Natural killer cell treated with Interleukin-12 subunit alpha and Interleukin-12 subunit beta and Interleukin-15 and Interleukin-18, amount 100 ng/mL, for 72 hours (primary cell): ENCODE measurements at places on chromosomes 2 and 18.

GRCh38 chr2:181104512-181105115 lies 124.2 kb downstream of the UBE2E3 start:
- DNase-seq: no peak

DNA sequence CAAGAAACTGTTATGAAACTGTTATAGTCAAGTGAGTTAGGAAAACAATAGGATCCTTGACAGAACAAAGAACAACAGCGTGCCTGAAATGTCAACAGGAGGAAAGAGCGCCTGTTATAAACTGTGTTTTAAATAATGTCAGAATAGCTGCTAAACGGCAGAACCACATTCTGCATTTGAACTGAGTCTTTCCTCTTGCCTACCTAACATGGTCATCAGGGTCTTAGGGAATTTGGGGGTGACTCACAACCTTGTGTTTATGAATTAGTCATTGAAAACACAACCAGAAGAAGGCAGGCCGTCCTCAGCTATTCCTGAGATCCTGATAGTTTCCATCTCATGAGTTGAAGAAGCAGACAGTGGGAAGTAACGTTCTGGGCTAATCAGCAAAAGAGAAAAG lies 222.0 kb upstream of the FN1 start:
- no peak for DNase-seq

- no peak for DNase-seq
Observed at GRCh38 chr18:37403100-37403781, 162.4 kb downstream of the CELF4 start.

DNA sequence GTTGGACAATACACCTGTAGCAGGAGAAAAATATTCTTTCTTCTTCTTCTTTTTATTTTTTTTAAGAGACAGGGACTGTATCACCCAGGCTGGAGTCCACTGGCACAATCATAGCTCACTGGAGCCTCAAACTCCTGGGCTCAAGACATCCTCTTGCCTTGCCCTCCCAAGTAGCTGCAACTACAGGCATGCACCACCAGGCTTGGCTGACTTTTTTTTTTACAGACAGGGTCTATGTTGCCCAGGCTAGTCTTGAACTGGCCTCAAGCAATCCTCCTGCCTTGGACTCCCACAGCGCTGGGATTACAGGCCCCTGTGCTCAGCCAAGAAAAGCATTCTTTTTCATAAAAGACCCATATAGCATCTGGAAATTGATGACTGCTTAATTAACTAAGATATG lies 17.1 kb upstream of the ARHGAP28 start:
- no peak for DNase-seq

GRCh38 chr2:210635257-210635656 lies 78.9 kb downstream of the CPS1 start:
- DNase-seq: no peak

DNA sequence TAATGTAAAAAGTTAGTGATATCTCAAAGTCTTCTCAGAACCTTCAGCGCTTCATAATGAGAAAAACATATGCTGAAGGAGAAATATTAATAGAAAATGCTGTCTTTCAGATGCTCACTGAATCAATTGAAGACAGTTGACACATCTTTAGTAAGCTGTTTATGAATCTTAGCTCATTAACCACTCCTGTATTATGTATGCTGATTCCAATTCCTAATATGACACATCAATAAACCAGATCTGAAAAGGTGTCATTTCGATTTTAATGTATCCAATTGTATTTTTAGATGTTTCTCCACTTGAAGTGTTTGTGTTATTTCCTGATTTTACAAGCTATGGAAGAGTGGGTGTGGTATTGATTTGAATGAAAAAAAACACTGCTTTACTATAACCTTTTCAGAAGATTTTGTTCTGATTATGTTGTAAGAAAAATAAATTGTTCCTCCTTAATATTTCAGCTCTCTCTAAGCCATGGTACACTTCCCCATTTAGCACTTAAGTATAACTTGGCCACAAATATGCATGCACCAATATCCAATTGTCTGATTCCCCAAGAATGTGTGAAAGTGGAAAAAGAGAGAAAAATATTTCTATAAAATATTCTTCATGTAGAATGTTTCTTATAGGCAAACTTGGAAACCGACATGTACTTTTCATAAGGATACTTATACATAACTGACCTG lies 569.8 kb downstream of the ARHGAP15 start:
- no peak for DNase-seq

- no peak for DNase-seq
Observed at GRCh38 chr2:101356521-101356920, 30.8 kb downstream of the CREG2 start.

GRCh38 chr2:215288112-215288815 lies 23.6 kb upstream of the ATIC start:
- DNase-seq: no peak

GRCh38 chr2:177568390-177568789 lies 175.8 kb downstream of the AGPS start:
- no peak for DNase-seq

- no peak for DNase-seq
Observed at GRCh38 chr2:199488772-199489400, 31.1 kb upstream of the SATB2 start.

DNA sequence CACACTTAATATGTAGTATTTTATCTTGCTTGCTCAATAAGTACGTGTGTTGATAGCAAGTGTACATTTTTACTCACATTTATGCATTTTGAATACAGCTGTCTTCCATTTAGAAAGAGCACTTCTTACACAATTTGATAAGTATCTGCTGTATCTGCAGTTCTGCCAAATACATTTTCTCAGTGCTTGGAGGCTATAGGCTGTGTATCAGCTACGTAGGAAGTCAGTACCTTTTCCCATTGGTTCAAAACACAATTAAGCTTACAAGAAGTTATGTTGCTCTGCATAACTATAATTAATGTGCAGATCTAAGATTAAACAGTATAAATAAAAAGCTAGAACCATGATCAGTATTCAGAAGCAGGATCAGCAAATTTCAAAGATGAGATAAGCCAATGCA lies 503.6 kb upstream of the SMIM21 start:
- no peak for DNase-seq

DNA sequence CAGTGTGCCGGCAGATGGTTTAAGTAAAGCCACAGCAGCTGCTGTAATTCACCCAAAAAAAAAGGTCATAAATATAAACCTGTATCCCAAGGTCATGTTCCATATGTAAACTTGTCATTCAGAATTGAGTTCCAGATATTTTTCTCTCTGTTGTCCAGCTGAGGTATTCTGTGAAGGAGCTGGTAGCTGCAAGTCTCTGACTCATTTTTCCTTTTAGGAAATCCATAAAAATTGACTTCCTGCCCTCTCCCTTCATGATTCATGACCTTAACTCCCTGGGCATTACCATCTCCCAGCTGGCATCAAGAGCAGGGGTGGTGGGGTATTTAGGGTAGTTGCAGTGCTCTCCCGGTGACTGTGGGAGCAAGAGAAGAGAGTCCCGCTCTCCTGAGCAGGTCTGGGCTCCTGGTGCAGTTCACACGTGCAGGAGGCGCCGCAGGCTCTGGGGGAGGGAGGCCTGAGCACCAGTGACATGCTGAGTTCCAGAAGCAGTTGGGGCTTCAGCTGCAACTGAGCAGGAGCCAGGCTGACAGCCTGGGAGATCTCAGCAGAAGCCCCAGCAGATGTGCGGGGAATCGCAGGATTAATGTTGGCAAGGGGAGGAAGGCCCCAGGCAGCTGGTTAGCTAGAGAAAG lies 192.6 kb downstream of the MGAT5 start:
- no peak for DNase-seq

DNA sequence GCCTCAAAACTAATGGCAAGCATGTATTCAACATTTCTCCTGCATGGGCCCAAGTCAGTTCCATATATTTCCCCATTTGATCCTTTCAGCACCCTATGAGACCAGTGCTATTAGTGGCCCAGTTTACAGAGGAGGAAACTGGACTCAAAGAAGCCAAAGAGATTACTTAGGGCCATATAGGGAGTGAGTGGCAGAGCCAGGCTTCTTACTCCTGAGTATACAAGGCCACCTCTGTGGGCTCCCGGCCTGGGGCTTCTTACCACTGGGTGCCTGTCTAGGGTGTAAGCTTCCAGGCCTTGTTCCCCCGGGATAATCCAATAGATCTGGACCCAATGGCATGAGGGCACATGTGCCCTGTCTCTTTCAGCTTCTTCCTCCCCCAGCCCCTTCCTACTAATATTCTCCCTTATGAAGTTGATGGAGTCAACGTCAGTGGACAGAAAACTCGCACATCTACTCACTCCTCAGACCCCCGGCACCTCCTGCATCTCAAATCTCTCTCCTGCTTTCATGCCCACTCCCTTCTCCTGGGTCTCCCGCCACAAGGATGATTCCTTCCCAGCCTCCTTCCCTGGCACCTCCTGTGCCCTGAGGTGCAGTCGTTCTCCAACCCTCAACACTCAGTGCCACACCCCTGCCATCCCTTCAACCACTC lies 222.6 kb downstream of the ANAPC1 start:
- DNase-seq: no peak

GRCh38 chr2:134985061-134985460 lies 62.2 kb downstream of the MAP3K19 start:
- DNase-seq: no peak

DNA sequence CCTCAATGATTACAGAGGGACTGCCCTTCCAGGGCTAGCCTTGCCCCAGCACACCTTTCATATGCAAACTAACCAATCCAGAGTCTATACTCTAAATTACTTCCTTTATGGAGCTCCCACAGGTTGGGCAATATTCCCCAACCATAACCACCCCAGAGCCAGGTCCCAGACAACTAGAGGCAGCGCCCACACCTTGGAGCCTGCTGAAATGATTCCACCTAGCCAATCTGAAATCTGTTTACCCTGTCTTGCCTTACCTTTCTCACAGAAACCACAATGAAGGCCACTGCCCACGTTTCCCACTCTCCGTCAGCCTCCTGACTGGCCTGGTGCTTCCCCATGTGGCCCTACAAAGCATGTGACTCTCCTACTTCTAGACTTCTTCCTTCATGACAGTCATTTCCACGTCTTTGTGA lies 62.0 kb downstream of the REEP1 start:
- DNase-seq: no peak

- no peak for DNase-seq
Observed at GRCh38 chr2:134348239-134348638, 94.4 kb downstream of the MGAT5 start.
